Mesothelial cell of epicardium (in vitro differentiated cells): ENCODE measurements at places on chromosomes 3 and 15.

DNA sequence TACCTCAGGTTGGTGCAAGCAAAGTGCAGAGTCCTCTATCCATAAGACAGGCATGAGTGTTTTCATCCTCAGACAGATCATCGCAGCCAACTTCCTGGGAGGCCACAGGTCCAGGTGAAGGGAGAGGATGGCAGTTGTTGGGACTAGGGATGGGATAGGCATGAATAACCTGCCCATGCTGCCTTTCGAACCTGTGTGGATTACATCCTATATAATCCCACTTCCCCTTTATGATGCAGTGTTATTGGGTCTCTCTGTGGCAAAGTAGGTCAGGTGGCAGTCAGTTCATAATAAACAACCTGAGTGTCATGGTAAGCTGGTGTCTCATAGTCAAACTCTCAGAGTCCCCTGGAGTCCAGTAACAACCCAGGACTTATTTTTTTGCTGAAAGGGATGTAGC lies 40.4 kb downstream of the CCR3 start:
- no peak for DNase-seq

DNA sequence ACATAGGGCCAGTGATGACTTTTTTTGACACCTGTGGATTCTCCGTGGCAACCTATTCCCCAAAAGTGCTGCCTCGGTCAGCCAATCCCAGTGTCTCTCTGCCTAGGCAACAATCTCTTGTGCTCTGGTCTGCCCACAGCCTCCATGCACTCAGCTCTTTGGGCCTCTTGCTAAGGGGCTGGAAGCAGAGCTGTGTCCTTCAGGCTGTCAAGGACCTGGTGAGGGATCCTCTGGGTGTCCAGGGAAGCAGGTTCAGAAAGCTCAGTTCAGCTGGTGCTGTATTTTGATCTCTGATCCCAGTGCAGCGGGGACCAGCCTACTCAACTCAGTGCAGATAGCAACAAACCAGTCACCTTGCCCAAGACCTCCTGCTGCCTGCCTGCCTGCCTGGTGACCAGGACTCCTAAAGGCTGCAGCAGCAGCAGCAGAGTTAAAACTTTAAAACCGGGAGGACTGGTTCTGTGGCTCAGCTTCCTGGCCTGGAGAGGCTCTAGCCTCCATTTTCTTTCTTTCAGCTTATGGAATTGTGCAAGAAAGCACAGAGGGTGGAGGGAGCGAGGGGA lies 6.2 kb downstream of the PAK6 start:
- DNase-seq: no peak

GRCh38 chr15:52715411-52715810 lies 36.2 kb upstream of the ATOSA start:
- DNase-seq: no peak

GRCh38 chr3:27533261-27533607 lies 49.0 kb upstream of the SLC4A7 start:
- DNase-seq: no peak

GRCh38 chr15:81281766-81282605 lies 42.0 kb downstream of the STARD5 start:
- no peak for DNase-seq

GRCh38 chr3:173066044-173067004 lies 74.7 kb downstream of the SPATA16 start:
- no peak for DNase-seq
